ENCODE measurements at places on chromosomes 13 and 19.

DNA sequence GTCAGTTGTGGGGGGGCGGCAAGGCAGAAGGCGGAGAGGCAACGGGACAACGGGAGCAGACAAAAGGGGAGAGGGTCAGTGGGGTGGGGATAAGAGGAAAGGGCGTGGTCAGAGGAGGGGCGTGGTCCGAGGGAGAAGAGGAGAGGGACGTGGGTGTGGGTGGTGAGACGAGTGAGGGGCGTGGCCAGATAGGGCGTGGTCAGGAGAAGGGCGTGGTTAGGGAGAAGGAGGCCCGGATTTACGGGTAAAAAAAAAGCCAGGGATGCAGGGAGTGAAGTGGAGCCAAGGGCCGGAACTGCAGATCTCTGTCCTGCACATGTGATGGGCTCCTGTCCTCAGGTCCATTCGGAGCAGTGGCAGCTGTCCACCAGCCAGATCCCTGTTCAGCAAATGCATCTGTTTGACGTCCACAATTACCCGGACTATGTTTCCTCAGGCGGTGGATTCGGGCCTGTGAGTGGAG is 21.5 kb downstream of the CPT1C start:
- no peak for DNase-seq

DNA sequence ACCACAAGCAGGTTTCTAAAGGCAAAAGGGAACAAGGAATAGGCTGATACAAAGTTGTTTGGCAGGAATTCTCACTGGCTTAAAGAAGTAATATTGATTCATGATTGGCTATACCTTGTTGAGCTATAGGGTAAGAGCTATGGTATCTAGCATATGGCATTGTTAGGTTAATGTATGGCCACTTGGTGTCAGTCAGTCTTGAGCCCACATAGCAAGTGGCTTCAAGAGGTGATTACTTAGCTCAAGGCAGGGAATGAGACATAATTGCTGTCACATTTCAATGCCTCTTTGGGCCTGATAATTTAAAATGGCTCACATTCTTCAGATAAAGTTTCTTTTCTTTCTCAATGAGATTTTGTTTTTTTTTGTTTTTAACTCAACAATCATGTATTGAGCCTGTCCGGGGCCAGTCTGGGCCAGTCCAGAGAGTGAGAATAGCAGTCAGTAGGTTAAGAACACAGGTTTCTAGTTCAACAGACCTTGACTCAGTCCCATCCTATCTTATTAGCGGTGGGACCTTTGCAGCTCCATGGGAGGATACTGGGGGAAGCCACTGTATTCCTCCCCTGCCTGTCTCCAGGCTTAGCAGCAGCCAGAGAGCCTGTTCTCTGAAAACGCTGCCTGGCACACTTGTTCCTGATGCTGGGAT is 45.8 kb upstream of the RCBTB2 start:
- no peak for DNase-seq

- no peak for DNase-seq
Measured at GRCh38 chr19:1063909-1064660, 2.9 kb upstream of the ARHGAP45 start.

GRCh38 chr19:615619-616018 is 17.7 kb downstream of the POLRMT start:
- DNase-seq, result no peak

- DNase-seq, result no peak
Measured at GRCh38 chr19:30428092-30428680, 56.0 kb downstream of the ZNF536 start.

DNA sequence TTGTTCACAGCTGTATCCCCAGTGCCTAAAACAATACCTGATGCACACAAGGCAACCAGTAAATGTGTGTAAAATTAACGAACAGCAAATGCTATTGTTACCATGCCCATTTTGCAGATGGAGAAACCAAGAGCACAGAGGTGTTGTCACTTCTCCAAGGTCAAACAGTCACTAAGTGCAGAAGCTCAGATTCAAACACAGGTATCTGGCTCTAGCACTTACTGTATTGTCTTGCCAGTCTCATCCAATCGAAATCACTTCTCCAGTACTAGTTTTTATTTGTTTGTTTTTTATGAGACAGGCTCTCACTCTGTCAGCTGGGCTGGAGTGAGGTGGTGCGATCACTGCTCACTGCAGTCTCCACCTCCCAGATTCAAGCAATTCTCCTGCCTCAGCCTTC is 13.7 kb downstream of the PLD3 start:
- DNase-seq, result no peak

DNA sequence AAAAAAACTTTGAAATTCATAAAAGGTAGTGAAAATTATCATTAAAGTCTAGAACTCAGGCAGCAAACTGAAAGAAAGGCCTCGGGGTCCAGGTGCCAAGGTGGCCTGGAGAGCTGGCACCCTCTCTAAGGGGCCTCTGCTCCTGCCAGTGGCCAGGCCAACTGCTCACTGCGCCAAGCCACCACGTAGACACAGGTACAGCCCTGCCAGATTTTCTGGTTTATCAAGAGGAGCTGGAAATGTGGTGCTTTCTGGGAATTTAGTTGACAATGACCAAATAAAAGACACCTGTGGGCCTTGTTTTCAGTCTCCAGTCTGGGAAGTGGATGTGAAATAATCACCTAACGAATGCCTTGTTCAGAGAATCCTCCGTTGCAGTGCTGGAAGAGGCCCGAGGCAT is 22.8 kb downstream of the ZNF574 start:
- no peak for DNase-seq

GRCh38 chr13:48158290-48158689 is 63.4 kb upstream of the MED4 start:
- DNase-seq, result no peak

Measured in activated CD4-positive, alpha-beta T cell treated with anti-CD3 and anti-CD28 coated beads, Interleukin-2, amount 50 U/mL, for 4 hours (primary cell).